Daoy (cell line): ENCODE measurements at places on chromosomes 3 and 15. TPM values are rescaled to one million over a fixed set of nuclear protein-coding genes. Genes with fewer than 3 reads are reported as not detected.

- DNase-seq: peak; percentile 71
Measured at GRCh38 chr15:87609474-87609873, 647.1 kb downstream of the NTRK3 start.

- no peak for DNase-seq
Measured at GRCh38 chr3:55724821-55725220, 237.7 kb upstream of the WNT5A start.

Gene SPINK8
- not detected in 2 replicates for total RNA-seq

Gene PLSCR5
- total RNA-seq: not detected in 2 replicates

Gene LRCH3
- total RNA-seq: 17.1 and 23.5 TPM in 2 replicates
